CD4-positive, alpha-beta T cell treated with Interleukin-12 subunit alpha and Interleukin-12 subunit beta, for 1 hour (primary cell): ENCODE measurements at places on chromosomes 11 and 22.

GRCh38 chr22:41230401-41230785 is 10.3 kb downstream of the CHADL start:
- DNase-seq, result no peak

GRCh38 chr11:32034149-32034548 is 56.7 kb upstream of the RCN1 start:
- DNase-seq, result no peak

- DNase-seq, result peak; percentile 75
Observed at GRCh38 chr11:130068986-130069658, 572 bp upstream of the APLP2 start.

DNA sequence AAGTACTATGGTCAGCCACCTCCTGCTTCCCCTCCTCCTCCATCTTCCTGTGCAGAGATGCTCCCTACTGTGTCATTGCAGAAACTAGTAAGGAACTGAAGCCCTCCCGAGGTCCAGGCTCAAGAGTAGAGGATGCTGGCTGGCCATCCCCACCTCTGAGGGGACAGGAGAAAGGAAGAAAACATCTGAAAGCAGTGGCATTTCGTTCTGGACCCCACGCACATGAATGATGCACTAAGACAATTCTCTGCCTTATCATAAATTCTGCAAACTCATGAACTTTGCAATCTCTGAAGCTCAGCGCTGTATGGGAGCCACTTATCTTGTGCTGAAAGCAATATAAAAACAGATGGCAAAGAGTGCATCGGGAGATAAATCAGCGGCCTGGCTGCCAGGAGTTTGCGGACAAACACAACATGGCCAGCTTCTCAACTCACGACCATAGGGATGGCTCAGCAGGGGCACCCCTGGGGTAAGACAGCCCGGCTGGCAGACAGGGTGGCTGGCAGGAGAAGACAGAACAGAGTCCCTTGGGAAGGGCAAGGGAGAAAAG is 306.4 kb downstream of the NXPE2 start:
- no peak for DNase-seq

DNA sequence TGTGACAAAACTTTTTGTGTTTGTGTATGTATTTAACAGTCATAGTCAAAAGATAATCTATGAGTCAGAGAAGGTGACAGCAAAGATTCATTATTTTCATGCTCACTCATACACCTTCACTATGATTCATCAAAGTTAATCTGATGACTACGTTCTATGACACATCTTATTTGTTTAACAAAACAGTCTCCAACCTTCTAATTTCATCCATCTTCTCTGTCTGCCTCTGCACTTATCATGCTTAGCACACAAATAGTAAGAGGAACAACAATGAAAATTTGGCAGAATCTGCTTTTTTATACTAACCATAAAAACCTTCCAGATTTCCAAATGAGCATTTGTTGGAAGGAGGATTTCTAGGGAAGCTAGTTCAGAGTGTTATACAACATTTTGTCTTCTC is 568.9 kb downstream of the LUZP2 start:
- no peak for DNase-seq

GRCh38 chr22:49620003-49620556 is 207.6 kb downstream of the BRD1 start:
- DNase-seq, result no peak

GRCh38 chr22:42648368-42649245 is 585 bp downstream of the CYB5R3 start:
- peak; percentile 50 for DNase-seq
